ENCODE measurements at places on chromosomes 7 and 10. TPM values are rescaled to one million over a fixed set of nuclear protein-coding genes. Genes with fewer than 3 reads are reported as not detected.

The TMEM209 gene
- total RNA-seq: 16.9 TPM

The MALRD1 gene
- not detected for total RNA-seq

The ADARB2 gene
- total RNA-seq: not detected

The TEX47 gene
- not detected for total RNA-seq

The DEPP1 gene
- 1.4 TPM for total RNA-seq

The ACTL6B gene
- not detected for total RNA-seq

The SPOCK2 gene
- 0.39 TPM for total RNA-seq

The COL1A2 gene
- not detected for total RNA-seq

The CHAT gene
- not detected for total RNA-seq

The SYT15B gene
- total RNA-seq: 5.2 TPM

The RGR gene
- not detected for total RNA-seq

The UCN3 gene
- total RNA-seq: not detected

The CCDC126 gene
- 2.3 TPM for total RNA-seq

The NAT16 gene
- total RNA-seq: 0.29 TPM

The ATOH7 gene
- 0.22 TPM for total RNA-seq

The CCDC7 gene
- total RNA-seq: 1.0 TPM

The SPAM1 gene
- not detected for total RNA-seq

The CALU gene
- total RNA-seq: 144 TPM

The LIPJ gene
- total RNA-seq: not detected

The SEC23IP gene
- total RNA-seq: 44.6 TPM

The LIPM gene
- total RNA-seq: not detected

The JCAD gene
- 10.1 TPM for total RNA-seq

The TMEM225B gene
- total RNA-seq: 0.76 TPM

The TMEM213 gene
- total RNA-seq: not detected

The CPA1 gene
- not detected for total RNA-seq

The ASAH2 gene
- 3.3 TPM for total RNA-seq

The PTF1A gene
- not detected for total RNA-seq

The KCP gene
- 0.36 TPM for total RNA-seq

The STEAP4 gene
- total RNA-seq: not detected

The ZNF365 gene
- total RNA-seq: 0.93 TPM

The ASIC3 gene
- 9.5 TPM for total RNA-seq

The VAX1 gene
- 1.3 TPM for total RNA-seq

The DRGX gene
- total RNA-seq: not detected

The CYP2C8 gene
- not detected for total RNA-seq

The SFRP4 gene
- 7.7 TPM for total RNA-seq

The MBL2 gene
- total RNA-seq: not detected

The OR2A7 gene
- total RNA-seq: not detected

The ACTR3C gene
- not detected for total RNA-seq

The CNPY1 gene
- not detected for total RNA-seq

The HOXA10 gene
- total RNA-seq: 7.5 TPM

The SPDYE16 gene
- total RNA-seq: not detected

The PALS2 gene
- 41.3 TPM for total RNA-seq

The PPP1R17 gene
- not detected for total RNA-seq

The OR2A5 gene
- not detected for total RNA-seq

The UNC5B gene
- total RNA-seq: 1.7 TPM

The ARHGEF35 gene
- total RNA-seq: 0.34 TPM

The TLL2 gene
- not detected for total RNA-seq

The LGI1 gene
- total RNA-seq: not detected

The PNLIPRP3 gene
- total RNA-seq: not detected

The UTF1 gene
- total RNA-seq: not detected

The BAMBI gene
- total RNA-seq: 13.7 TPM

The SAP25 gene
- total RNA-seq: 0.80 TPM

The SUMF2 gene
- total RNA-seq: 111 TPM

The UCMA gene
- total RNA-seq: not detected

The SPDYE8 gene
- total RNA-seq: not detected

The NFE2L3 gene
- total RNA-seq: 6.6 TPM

The MORN4 gene
- total RNA-seq: 8.7 TPM

The TRPV5 gene
- not detected for total RNA-seq
